ENCODE measurements at places on chromosomes 11 and 22.
A peak's percentile ranks its signal among the peaks of the same experiment; 100 is the strongest.

- DNase-seq, result peak; percentile 53
Observed at GRCh38 chr11:116454020-116454645, 318.7 kb downstream of the BUD13 start.

DNA sequence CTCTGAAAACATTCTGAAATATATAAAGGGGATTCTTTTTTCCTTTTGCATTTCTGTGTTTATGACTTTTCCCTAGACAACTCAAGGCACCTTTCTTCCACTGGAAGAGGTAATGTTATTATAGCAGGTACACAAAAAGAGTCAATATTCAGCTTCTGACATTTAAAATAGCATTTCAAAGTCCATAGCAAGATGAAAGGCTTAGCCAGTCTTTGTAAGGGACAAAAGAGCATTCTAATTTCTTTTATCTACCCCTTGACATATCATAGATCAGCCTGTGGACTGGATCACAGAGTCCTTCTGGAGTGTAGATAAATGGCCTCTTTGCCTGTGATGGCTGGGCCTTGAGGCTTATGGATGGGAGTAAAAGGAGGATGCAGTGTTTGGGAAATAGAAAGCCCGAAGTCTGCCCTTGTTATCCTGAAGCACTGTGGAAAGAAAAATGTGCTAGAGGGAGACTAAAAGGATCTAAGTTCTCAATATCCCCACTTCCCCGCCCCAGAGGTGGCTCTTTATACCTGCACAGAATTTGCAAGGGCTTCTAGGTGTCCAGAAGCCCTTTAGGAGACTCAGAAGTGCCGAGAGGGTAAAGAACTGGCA, 1.6 kb upstream of the HEPACAM start:
- no peak for DNase-seq

GRCh38 chr11:100093698-100094097, 593.4 kb upstream of the ARHGAP42 start:
- DNase-seq, result no peak

DNA sequence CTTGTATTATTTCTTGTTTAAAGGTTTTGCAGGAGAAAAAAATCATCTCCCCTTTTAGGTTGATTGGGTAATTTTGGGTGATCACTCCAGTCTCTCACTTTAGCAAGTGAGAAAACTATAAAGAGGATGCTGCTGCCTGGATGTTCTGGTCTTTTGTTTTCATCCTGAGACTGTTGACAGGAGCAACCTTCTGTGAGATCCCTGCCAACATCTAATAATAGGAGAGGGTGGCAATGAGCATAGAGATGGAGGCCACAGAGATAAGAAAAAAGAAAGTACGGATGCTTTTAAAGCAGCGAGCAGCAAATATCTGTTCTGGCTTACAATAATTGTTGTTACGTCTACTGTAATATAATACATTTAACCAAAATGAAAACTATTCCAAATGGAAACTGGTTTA, 293.6 kb upstream of the MTNR1B start:
- DNase-seq, result no peak

DNA sequence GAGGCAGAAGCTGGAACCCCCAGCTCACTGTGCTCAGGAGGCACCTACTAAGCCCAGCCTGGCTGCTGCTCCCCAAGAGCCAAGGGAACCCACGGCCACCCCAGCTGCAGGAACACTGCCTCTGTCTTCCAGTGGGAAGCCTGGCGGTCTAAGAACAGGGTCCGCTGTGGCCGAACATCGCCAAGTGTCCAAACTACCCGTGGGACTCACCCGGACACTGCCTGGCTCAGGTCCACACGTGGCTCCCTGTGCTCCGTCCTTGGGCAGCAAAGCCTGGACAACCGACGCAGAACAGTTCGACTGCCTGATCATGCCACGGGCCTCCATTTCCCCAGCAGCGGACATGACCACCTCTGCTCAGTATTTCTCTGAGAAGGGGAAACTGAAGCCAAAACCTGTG, 747.0 kb downstream of the BRD1 start:
- DNase-seq, result no peak

- DNase-seq, result no peak
Observed at GRCh38 chr11:100756559-100756958, 69.5 kb downstream of the ARHGAP42 start.

- no peak for DNase-seq
Observed at GRCh38 chr11:34270711-34271110, 87.1 kb downstream of the ABTB2 start.
